Kasumi-1 (cell line): ENCODE measurements at places on chromosomes 6 and 20.

DNA sequence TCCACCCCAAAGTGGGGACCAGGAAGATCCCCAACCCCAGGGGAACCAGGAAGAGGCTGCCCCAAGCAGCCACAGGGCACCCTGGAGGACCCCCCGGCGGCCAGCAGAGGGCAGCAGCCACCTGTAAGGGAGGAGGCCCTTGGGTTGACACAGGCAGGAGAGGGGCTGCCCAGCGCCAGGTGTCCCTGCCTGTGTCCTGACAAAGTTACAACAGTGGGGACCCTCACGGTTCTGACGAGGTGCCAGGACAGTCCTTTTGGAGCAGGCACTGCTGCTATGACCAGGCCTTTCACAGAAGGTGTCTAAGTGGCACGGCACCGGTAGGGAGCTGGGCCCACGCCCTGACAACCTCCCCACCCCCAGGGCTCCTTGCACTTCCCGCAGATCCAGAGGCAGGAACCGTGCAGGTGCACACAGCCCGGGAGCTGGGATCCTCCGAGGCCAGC, 176.7 kb downstream of the BMP7 start:
- peak; percentile 33 for DNase-seq

DNA sequence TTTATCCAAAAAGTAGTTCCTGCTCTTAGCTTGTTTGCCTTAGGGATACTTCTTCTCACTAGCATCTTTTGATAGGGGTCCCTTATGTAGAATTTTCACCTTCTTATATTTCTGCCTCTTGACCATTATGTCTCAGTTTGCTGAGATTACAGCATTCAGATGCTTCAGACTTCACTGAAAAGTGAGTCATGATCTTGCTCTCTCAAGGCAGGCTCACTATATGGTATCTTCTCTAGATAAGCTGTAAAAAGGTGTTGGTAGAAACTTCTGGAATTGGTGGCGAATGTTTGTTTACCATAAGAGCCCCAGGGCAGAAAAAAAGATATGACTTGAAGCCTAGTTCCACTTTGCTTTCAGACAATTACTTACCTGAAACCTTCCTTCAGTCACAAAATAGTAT, 19.7 kb downstream of the GTPBP2 start:
- DNase-seq = no peak

- DNase-seq = no peak
These were observed 377.6 kb upstream of the CITED2 start for GRCh38 chr6:139752086-139752485.

DNA sequence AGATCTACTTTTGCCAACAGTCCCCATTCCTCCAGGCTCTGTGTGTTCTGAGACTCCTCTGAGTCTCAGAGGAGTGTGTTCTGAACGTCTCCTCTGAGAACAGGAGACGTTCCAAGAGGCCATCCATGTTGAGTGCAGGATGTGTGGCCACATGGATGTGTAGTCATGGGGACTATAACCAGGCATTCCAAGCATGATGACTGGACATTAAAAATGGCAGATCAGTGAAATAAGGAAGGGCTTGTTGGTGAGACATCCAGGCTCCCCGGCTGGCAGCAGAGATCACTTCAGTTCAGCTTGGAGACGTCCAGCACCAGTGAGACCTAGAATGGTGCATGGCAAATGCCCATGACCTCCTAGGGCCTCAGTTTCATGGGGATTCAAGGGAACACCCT, 34.3 kb upstream of the POU5F1 start:
- no peak for DNase-seq

- no peak for DNase-seq
These were observed 41.1 kb upstream of the GTSF1L start for GRCh38 chr20:43767686-43768474.

DNA sequence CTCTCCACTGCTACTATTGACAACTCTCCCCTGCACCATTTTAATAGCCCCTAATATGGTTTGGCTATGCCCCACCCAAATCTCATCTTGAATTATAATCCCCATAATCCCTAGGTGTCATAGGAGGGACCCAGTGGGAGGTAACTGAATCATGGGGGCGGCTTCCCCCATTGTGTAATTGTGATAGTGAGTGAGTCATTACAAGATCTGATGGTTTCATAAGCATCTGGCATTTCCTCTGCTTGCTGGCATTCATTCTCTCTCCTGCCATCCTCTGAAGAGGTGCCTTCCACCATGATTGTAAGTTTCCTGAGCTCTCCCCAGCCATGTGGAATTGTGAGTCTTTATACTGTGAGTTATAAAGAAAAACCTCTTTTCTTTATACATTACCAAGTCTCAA, 74.1 kb upstream of the TCF21 start:
- DNase-seq = no peak

DNA sequence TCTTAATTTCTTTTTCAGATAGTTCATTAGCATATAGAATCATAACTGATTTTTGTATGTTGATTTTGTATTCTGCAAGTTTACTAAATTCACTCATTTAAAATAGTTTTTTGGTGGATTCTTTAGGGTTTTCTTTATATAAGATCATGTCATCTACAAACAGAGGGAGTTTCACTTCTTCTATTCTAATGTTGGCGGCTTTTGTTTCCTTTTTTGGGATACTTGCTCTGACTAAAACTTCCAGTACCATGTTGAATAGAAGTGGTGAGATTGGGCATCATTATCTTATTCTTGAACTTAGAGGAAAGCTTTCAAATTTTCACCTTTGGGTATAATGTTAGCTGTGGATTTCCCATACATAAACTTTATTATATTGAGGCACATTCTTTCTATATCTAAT, 296.9 kb downstream of the BCKDHB start:
- DNase-seq = no peak

DNA sequence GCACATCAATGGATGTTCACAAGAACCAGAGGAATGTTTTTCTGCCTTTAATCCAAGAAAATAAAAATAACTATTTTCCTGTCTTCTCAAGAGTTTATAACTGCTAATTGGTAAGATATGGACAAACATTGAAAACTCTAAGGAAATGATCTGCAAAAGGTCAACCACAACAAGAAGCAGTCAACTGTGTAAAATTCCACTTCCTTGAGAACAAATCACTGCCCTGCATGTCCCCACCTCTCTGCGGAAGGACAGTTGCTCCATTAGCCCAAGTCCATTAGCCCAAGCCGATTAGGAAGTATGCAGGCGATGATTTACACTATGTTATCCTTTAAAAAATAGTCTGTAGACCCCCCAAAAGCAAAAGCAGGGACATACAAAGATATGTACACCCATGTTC, 27.6 kb downstream of the SLC22A23 start:
- DNase-seq = no peak

- no peak for DNase-seq
These were observed 202.1 kb upstream of the SNX9 start for GRCh38 chr6:157620944-157621343.

DNA sequence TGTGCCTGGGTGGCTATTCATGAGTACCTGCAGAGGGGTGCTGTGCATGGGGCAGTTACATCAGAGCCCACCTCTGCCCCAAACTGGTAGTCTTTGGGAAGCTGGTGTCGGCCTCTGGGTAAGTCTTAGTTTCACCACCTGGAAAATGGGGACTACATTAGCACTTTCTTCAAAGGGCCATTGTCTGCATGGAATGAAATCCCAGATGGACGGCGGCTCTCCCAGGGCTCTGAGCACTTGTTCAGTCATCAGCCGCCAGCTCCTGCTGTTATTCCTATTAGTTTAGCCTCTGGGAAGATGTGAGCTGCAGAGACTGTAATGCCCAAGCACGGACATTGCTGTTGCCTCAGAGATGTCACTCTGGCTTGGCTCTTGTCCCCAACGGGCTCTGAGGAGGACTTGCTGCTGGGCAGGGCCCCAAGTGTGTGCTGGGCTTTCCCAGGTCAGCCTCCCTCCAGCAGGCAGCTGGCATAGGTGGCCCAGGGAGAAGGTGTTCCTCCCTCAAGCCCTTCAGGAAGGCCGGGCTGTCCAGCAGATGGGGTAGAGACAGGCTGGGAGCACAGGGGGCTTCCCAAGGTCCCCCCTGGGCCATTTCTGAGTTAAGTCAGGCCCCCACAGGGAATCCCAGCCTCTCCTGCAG, 268.3 kb downstream of the TFAP2C start:
- DNase-seq = no peak

GRCh38 chr6:46090115-46091079, 39.4 kb upstream of the ENPP4 start:
- peak; percentile 75 for DNase-seq

GRCh38 chr6:139917951-139918630, 543.6 kb upstream of the CITED2 start:
- no peak for DNase-seq

- no peak for DNase-seq
These were observed 44.7 kb downstream of the OR2B6 start for GRCh38 chr6:28001751-28002150.
